ENCODE measurements at places on chromosomes 6 and 20.

DNA sequence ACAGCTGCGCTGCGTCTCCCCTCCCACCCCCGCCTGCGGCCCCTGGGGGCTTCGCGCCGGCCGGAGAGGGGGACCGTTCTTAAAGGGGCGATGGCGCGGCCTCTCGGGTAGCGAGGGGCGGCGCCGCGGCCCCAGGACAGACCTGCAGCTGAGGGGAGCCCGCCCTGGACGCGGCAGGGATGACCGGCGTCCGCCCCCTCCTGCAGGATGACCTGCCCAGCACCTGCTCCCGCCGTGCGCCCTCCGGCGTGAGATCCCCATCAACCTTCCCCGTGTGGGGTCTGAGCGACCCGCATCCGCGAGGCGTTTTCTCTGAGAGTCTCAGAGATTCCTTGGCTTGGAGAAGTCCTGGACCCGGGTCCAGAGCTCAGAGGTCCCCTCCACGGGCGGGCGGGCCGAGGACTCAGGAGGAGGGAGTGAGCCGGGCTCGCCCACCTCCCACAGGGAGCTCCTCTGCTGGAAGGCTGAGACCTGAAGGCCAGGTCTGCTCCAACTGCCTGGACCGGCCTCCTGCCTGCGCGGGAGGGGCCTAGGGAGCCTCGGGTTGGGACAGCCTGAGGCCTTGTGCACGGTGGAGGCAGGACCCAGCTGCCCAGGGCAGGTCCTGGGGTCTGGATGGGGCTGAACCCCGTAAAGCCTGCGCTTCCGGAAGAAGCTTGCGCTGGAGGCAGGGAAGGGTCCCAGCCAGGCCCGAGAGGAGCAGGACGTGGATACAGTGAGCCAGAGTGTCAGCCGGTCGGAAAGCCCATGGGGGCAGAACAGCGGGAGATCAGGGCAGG is 532 bp upstream of the NKAIN4 start:
- DNase-seq, result no peak

- DNase-seq, result no peak
These were observed 283.9 kb upstream of the RIMS1 start for GRCh38 chr6:71602385-71603007.

DNA sequence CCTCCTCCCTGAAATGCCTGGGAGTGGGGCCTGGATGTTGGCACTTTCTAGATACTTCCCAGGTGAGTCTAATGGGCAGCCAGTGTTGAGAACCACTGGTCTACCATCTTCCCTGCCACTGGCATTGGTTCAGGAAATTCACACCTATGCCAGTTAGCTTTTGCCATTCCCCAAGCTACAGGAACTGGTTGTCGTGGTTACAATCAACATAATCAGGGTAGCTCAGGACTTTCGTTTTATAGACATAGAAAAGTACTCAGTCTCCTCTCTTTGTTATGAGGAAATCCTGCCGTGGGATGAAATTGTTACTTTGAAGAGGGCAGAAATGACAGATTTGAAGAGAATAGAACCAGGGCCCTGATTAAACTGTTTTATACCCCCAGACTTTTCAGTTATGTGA is 127.9 kb upstream of the FOXO3 start:
- DNase-seq, result no peak

- DNase-seq, result no peak
These were observed 303 bp downstream of the ILRUN start for GRCh38 chr6:34696189-34696738.

DNA sequence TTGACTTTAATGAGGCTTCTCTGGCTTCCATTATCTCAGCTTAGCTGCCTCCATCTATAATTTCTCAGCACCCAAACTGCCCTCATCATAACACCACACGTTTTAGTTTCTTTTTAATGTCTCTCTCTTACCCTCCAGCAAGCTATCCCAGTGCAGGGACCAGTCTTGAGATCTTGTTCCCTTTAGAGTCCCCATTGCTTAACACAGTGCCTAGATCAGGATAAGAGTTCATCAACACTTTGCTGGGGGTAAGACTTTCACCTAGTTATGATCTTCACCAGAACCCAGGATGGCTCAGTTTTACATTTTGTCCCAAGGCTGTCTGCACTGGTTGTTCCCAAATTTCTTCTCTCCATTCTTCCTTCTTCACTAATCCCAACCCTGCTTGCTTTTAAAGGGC is 126.1 kb downstream of the OR2B2 start:
- no peak for DNase-seq

- no peak for DNase-seq
These were observed 55.5 kb downstream of the PRDM1 start for GRCh38 chr6:106141441-106142237.

DNA sequence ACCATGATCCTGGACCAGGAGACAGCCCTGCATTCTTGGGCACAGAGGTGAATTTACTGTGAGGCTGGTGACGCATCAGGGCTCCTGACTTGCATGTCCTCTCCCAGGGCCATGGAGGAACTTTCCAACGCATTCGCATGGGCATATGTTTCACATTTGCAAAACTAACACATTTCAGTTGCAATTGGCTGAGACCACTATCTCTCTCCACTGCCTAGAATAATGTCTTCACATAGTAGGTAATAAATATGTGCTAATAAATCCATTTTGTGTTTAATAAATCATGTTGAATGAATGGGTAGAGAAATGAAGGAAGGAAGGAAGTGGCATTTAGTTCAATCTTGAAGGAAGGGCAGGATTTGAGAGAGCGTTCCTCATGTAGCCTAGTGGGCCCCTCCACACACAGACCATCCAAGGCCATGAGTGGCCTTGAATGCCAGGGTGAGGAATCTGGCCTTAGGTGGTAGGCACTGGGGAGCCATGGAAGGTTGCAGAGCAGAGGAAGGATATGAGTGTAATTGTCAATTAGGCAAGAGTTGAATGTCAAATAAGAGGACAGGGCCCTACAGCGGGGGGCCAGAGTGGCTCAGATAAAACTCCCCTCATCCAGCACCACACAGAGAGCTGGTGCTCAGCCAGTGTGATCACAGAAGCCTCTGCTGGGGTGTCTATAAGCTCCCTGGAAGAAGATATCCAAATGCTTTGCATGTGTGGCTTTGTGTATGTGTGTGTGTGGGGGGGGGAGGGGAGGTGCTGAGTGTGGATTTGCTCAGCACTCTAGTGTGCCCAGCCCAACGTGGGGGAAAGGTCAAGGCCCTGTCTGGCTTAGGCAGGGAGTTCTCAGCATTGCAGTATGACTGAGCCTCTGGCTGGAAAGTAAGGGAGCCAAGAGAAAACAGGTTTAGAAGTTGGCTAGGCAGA is 30.9 kb upstream of the CCN5 start:
- no peak for DNase-seq

DNA sequence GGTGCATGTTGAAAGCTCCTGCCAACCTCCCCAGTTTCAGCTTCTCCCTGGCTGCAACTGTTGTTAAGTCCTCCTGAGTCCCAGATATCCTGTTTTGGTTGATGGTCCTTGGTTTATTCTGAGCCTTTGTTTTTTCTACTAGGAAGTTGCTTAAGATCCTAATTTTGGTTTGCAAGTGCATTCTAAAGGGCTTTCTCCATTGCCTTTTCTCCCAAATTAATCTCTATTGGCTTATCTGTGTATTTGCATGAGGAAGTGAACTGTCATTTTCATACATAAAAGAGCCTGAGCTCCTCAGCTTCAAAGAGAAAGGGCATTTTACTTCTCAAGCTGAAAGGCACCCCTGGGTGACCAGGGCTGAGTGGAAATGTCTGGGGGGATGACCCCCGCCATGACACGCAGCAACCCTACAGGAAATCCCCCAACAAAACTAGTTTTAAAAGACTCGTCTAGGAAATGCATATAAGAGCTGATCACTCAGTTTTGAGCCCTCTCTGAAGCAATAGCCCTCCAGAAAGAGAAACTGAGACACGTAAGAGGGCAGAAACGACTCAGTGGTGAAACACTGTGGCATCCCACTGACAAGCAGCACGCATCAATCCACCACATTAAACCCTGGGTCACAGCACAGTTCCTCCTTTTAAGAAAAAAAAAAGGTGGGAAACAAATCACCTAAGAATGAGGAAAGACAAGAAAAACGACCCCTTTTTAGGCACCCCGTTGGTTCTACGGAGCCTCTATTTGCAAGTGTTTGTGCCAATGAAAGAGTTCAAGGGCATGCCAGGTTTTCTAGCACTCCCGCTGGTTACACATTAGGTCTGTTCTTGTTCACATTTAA is 140.9 kb downstream of the THBS2 start:
- DNase-seq, result no peak

GRCh38 chr6:140002396-140003022 is 628.1 kb upstream of the CITED2 start:
- DNase-seq, result no peak

DNA sequence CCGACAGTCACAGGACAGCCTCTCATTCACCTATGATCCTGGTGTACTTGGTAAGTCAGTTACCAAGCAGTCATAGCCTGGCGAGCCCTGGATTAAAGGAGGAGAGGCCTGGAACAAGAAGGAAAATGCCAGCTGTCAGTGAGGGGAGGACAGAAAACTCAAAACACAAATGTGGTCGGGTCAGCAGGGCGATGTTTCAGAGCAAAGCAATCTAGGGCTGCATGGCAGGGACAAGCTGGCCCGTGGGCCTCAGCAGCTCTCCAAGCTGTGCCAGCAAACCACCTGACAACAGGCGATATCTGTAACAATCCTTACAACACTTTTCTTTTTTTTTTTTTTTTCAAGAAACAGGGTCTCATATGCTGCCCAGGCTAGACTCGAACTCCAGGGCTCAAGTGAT is 40.3 kb downstream of the MGME1 start:
- no peak for DNase-seq

GRCh38 chr6:4671587-4672115 is 104.6 kb upstream of the CDYL start:
- DNase-seq, result no peak

GRCh38 chr6:150228072-150228733 is 85.4 kb downstream of the PPP1R14C start:
- DNase-seq, result no peak
